ENCODE measurements at places on chromosomes 4 and X. TPM values are rescaled to one million over a fixed set of nuclear protein-coding genes. Genes with fewer than 3 reads are reported as not detected.

- H3K36me3 ChIP-seq: no peaks in the 10 kb centered on the region
- no peak overlapping the region for H3K27ac ChIP-seq
- H3K4me3 ChIP-seq: no peak overlapping the region
Measured at GRCh38 chr4:12036450-12036849, 607.8 kb upstream of the HS3ST1 start.

DNA sequence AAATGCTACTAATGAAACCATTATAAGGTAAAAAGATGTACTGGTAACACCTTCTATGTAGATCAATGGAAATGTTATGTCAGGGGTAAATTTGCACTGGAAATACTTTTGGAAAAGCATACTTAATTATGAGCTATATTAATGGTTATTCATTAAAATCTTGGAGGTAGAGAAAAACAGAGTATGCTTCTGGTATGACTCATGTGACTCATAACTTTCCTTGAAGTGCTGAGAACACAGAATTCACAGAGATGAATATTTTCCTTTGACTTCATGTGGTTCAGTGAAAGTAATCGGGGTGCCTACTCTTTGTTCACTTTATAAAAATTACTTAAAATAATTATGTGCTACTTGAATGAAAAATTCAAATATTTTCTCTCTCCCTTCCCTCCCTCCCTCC is 254.2 kb downstream of the KCTD8 start:
- no peaks in the 10 kb centered on the region for H3K36me3 ChIP-seq
- H3K27me3 ChIP-seq: no peaks in the 10 kb centered on the region
- H3K4me3 ChIP-seq: no peak overlapping the region
- H3K4me1 ChIP-seq: no peaks in the 10 kb centered on the region

GRCh38 chr4:73344106-73344505 is 60.0 kb upstream of the ALB start:
- no peak overlapping the region for H3K4me3 ChIP-seq
- no peak for DNase-seq
- no peaks in the 10 kb centered on the region for H3K36me3 ChIP-seq
- H3K4me1 ChIP-seq: no peaks in the 10 kb centered on the region
- no peak overlapping the region for H3K27ac ChIP-seq

GRCh38 chr4:93828332-93828994 is at the start of gene ATOH1:
Gene ATOH1, plus strand, starts transcription at chr4:93828753. Its CDS starts 174 bp downstream, at chr4:93828927.
- peak within 1 kb of the TSS; percentile 28 for H3K4me3 ChIP-seq
- H3K36me3 ChIP-seq: no peaks in the 10 kb centered on the region
- DNase-seq: peak; percentile 31
- no peak within 1 kb of the TSS for H3K27ac ChIP-seq

Gene GPC3
- total RNA-seq: 271 TPM

DNA sequence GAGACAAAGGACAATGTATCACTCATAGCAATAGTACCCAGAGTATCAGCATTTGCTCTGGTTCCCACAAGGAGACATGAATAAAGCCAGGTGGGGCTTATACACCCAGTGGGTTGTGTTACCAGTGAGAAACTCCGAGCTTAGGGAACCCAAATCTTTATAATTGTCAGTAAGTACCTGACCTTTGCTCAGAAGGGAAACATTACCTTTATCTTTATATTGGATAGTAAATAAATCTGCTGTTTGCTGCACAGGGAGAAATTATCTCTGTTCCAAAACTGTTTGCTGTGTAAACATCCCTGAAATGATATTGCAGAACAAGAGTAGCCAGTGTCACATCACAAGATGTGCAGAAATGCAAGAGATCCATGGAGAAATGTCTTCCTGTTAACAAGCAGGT is 12.1 kb upstream of the SLAIN2 start:
- H3K27ac ChIP-seq: no peak overlapping the region
- no peaks in the 10 kb centered on the region for H3K27me3 ChIP-seq
- H3K4me3 ChIP-seq: no peak overlapping the region
- DNase-seq: no peak

Gene TXK
- 0.35 TPM for total RNA-seq

- peak; percentile 95 for DNase-seq
- peaks cover 2% of the 10 kb centered on the region for H3K4me1 ChIP-seq
- peak within 1 kb of the TSS; percentile 57 for H3K4me3 ChIP-seq
- peaks cover 4% of the 10 kb centered on the region for H3K36me3 ChIP-seq
Measured at GRCh38 chrX:100636321-100636991, at the start of gene TSPAN6. Gene TSPAN6, minus strand, starts transcription at chrX:100636806. Its CDS starts 112 bp downstream, at chrX:100636694.

- H3K4me1 ChIP-seq: no peaks in the 10 kb centered on the region
- peak; percentile 29 for DNase-seq
- no peaks in the 10 kb centered on the region for H3K27me3 ChIP-seq
- H3K27ac ChIP-seq: no peak overlapping the region
- H3K4me3 ChIP-seq: no peak overlapping the region
Measured at GRCh38 chr4:79663141-79663540, 255.1 kb upstream of the GK2 start.

DNA sequence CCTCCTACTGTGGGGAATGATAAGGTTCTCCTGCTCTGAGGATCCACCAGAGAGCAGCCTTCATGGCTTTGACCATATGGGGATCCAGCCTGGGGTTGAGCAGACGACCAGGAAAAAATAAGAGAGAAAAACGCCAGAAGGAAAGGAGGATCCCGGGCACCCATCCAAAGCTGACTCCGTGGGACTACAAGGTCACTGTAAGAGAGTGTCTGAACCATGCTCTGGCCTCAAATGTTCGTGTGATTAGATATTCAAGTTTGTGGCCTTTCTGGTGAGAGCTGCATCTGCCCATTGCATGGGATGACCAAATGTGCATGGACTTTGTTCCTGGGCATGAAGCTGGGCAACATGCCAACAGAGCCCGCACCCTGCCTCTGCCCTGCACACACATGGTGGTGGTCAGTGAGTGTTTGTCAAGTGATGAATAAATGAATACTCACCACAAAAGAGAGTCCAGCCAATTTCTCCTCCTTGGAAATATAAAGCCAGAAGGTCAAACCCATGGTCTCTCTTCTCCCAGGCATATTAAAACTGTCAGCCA is 346.0 kb upstream of the GATB start:
- H3K27ac ChIP-seq: peak overlapping the region; percentile 48
- peaks cover 38% of the 10 kb centered on the region for H3K4me1 ChIP-seq
- H3K27me3 ChIP-seq: no peaks in the 10 kb centered on the region
- no peaks in the 10 kb centered on the region for H3K36me3 ChIP-seq

Gene GLOD5
- not detected for total RNA-seq

GRCh38 chrX:37825215-37825842 is 22.0 kb downstream of the DYNLT3 start:
- no peaks in the 10 kb centered on the region for H3K4me1 ChIP-seq
- peaks cover 7% of the 10 kb centered on the region for H3K27me3 ChIP-seq
- H3K36me3 ChIP-seq: no peaks in the 10 kb centered on the region

Gene HPGD
- 5.0 TPM for total RNA-seq

Gene CENPVL2
- total RNA-seq: not detected

Gene CTAG1B
- total RNA-seq: not detected

- H3K36me3 ChIP-seq: no peaks in the 10 kb centered on the region
- H3K4me3 ChIP-seq: no peak overlapping the region
- H3K27ac ChIP-seq: no peak overlapping the region
- no peak for DNase-seq
- no peaks in the 10 kb centered on the region for H3K4me1 ChIP-seq
- no peaks in the 10 kb centered on the region for H3K27me3 ChIP-seq
Measured at GRCh38 chr4:58679886-58680285, 1569.7 kb upstream of the IGFBP7 start.

Gene CXCL11
- not detected for total RNA-seq

Gene MAML3
- total RNA-seq: 3.0 TPM

GRCh38 chrX:1453951-1454785 is 1.5 kb upstream of the ASMTL start:
- peaks cover 10% of the 10 kb centered on the region for H3K4me1 ChIP-seq
- H3K27me3 ChIP-seq: peaks cover 2% of the 10 kb centered on the region
- peak overlapping the region; percentile 5 for H3K4me3 ChIP-seq
- no peaks in the 10 kb centered on the region for H3K36me3 ChIP-seq
- DNase-seq: peak; percentile 88

DNA sequence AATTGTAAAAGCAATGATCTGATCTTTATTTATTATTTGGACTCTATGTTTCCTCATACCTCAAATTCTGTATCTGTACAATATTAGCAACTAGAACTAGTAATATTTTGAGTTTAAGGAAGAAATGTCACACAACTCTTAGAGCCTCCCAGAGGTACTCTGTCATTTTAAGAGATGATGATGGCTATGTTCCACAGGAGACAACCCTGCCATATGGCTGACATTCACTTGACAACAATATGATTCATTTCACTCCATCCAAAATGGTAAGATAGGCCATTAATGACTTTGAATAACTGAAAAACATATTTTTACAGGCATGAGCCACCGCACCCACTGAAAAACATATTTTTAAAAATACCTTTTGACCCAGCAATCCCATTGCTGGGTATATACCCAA is 190.3 kb downstream of the MAML3 start:
- H3K36me3 ChIP-seq: no peaks in the 10 kb centered on the region
- H3K4me3 ChIP-seq: no peak overlapping the region

- H3K4me1 ChIP-seq: no peaks in the 10 kb centered on the region
- no peak overlapping the region for H3K4me3 ChIP-seq
- no peak overlapping the region for H3K27ac ChIP-seq
- no peak for DNase-seq
- no peaks in the 10 kb centered on the region for H3K36me3 ChIP-seq
Measured at GRCh38 chr4:56512166-56512565, 6.6 kb downstream of the ARL9 start.

Gene DRP2
- total RNA-seq: 1.6 TPM

- H3K4me1 ChIP-seq: peaks cover 13% of the 10 kb centered on the region
- no peaks in the 10 kb centered on the region for H3K36me3 ChIP-seq
- peak; percentile 59 for DNase-seq
- peak overlapping the region; percentile 92 for H3K27ac ChIP-seq
- H3K27me3 ChIP-seq: peaks cover 15% of the 10 kb centered on the region
Measured at GRCh38 chr4:148443512-148444295, 1.5 kb upstream of the NR3C2 start.

GRCh38 chr4:111618908-111619307 is 526.3 kb upstream of the FAM241A start:
- H3K27ac ChIP-seq: no peak overlapping the region
- no peaks in the 10 kb centered on the region for H3K27me3 ChIP-seq
- no peaks in the 10 kb centered on the region for H3K36me3 ChIP-seq
- no peak overlapping the region for H3K4me3 ChIP-seq

DNA sequence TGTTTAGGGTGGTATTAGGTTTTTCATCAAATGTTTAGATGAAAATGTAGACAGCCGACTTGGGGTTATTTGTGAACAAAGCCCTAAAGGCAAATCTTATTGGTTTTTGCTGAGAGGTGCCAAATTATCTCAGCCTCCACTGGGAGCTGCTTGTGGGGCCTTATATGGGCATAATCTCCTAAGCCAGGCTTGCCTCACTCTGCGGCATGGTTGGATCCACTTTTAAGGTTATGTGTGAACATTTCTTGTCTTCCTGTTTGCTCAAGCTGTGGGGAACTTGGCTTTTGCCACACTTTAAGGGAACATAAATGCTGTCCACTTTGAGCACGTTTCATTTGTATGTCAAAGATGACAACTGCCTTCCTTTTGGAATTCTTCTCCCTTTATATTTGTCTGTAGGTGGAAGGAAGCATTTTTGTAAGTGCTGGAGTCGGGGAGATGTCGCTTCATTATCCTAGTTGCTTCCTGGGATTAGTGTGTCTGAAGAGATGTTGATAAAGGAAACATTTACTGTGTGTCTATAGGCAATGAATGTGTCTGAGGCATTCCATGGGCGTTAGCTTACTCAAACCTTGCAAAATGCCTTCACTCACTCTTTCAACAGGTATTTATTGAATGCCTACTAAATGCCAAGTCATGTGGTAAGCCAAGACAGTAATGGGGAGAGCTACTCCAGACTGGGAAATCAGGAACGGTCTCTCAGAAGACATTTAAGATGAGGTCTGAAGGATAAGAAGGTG is 78.3 kb downstream of the SLC9A6 start:
- no peak overlapping the region for H3K27ac ChIP-seq
- no peaks in the 10 kb centered on the region for H3K36me3 ChIP-seq
- H3K27me3 ChIP-seq: peaks cover 36% of the 10 kb centered on the region
- H3K4me3 ChIP-seq: no peak overlapping the region
- DNase-seq: no peak

DNA sequence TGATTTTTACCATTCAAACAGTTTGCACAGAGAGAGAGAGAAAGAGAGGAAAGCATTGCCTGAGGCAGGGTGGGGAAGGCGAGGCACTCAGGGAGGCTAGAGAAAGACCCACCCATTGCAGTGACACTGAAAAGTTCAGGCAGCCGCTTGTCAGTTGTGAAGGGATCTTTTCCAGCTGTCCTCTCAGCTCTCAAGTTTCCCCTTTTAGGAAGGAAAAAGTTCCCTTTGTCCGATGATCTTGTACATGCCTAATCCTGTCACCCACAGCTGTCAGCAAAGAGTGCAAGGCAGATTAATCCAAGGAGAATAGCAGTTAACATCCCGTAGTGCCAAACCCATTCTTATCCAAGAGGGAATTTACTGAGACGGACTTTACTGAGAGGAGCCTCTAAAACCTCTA is 255.0 kb downstream of the MAGEB5 start:
- no peaks in the 10 kb centered on the region for H3K36me3 ChIP-seq
- peak; percentile 3 for DNase-seq
- no peak overlapping the region for H3K4me3 ChIP-seq
- H3K27me3 ChIP-seq: no peaks in the 10 kb centered on the region
- H3K27ac ChIP-seq: no peak overlapping the region
- no peaks in the 10 kb centered on the region for H3K4me1 ChIP-seq

GRCh38 chr4:81538716-81539427 is 67.2 kb upstream of the RASGEF1B start:
- H3K27ac ChIP-seq: no peak overlapping the region
- no peaks in the 10 kb centered on the region for H3K4me1 ChIP-seq
- no peaks in the 10 kb centered on the region for H3K27me3 ChIP-seq
- H3K36me3 ChIP-seq: no peaks in the 10 kb centered on the region
- H3K4me3 ChIP-seq: no peak overlapping the region

DNA sequence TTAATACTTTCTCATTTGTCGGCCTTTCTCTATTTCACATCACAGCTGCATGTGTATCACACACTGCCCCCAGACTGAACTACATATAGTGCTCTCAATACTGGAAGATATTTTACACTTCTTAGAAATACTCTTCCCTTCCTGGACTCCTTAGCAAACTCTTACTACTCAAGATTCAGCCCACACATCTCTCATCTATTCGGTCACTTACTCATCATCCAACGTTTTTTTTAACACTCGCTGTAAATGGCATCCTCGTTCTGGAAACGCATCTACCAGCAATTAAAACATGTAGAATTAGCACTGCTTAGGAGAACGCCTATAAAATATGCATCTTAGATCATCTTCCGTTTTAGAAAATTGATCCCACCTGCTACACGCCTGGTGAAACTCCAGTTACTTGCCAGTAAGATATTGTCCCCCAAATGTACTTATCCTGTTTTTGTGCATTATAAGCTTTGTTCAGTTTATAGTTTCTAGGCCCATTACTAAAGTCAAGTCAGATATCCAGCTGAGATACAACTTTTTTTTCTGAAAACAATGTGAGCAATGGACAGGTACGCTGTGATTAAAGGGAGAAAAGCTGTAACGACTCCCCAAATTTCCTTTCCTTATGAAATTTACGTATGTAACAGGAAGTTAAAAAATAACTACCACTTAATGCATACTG is 1.0 kb downstream of the LRP2BP start:
- H3K4me1 ChIP-seq: peaks cover 13% of the 10 kb centered on the region
- H3K27ac ChIP-seq: peak overlapping the region; percentile 92
- H3K36me3 ChIP-seq: peaks cover 5% of the 10 kb centered on the region
- peak; percentile 77 for DNase-seq
- no peaks in the 10 kb centered on the region for H3K27me3 ChIP-seq

GRCh38 chrX:13790206-13791131 is 26.4 kb downstream of the GPM6B start:
- no peaks in the 10 kb centered on the region for H3K36me3 ChIP-seq
- H3K27me3 ChIP-seq: peaks cover 38% of the 10 kb centered on the region
- DNase-seq: no peak
- no peak overlapping the region for H3K27ac ChIP-seq
- H3K4me1 ChIP-seq: no peaks in the 10 kb centered on the region
- H3K4me3 ChIP-seq: no peak overlapping the region

- peaks cover 30% of the 10 kb centered on the region for H3K4me1 ChIP-seq
- no peaks in the 10 kb centered on the region for H3K27me3 ChIP-seq
- no peak for DNase-seq
- no peaks in the 10 kb centered on the region for H3K36me3 ChIP-seq
Measured at GRCh38 chr4:139575072-139575471, 19.1 kb upstream of the SETD7 start.
